Cortex of kidney (tissue), 1 donor: ENCODE measurements at places on chromosomes 4 and X.

DNA sequence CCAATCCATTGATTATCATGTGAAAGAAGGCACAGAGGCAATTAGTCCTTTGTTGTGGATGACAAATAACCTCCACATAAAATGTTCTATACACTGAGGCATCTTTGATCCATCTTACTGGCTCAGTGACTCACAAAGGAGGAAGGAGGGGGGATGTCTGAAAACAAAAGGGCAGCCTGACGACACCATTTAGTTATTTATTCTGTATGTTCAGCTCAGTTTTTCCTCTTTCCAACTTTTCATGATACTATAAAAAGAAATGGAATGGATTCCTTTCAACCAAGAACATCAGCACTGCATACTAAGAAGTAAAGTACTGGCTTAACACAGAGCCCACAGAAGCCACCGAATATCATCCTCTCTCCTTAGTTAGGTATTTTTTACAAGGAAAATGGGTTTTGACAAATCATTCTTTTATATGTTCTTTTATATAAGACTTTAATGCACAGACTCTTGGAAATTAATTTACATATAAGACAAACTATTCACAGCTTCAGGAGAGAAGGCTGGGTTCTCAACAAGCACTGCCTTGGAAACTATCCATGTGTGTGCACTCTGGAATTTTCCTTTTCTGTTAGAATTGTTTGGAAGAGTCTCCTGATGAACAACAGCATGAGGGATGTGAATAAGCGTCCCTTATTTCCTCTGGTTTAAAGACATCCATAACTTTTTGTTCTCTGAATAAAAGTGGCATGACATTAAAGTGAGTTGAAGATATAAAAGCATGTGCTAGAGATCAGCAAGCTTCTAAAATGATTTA is 135.6 kb downstream of the TSPAN5 start:
- DNase-seq = no peak

DNA sequence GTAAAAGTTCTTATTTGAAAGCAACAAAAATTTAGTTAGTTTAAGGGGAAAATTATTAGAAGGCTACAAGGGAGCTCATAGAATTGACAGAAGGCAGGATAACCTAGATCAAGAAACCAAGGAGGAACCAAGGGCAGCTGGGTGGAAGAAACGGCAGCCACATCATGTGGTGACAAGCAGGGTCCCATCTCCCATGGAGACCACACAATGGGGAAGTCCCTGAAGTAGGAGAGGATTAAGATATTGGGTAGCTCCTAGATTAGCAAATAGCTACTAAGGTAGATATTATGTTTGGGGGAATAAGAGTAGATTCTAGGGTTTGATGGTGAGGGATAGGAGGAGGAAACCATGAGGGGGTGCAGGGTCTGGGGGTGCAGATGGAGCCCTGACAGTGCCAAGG is 48.0 kb upstream of the TMEM154 start:
- DNase-seq = no peak

- no peak for DNase-seq
Measured at GRCh38 chrX:46279214-46279924, 265.9 kb downstream of the ZNF674 start.

GRCh38 chr4:172124656-172125308 is 311.6 kb downstream of the GALNTL6 start:
- no peak for DNase-seq

DNA sequence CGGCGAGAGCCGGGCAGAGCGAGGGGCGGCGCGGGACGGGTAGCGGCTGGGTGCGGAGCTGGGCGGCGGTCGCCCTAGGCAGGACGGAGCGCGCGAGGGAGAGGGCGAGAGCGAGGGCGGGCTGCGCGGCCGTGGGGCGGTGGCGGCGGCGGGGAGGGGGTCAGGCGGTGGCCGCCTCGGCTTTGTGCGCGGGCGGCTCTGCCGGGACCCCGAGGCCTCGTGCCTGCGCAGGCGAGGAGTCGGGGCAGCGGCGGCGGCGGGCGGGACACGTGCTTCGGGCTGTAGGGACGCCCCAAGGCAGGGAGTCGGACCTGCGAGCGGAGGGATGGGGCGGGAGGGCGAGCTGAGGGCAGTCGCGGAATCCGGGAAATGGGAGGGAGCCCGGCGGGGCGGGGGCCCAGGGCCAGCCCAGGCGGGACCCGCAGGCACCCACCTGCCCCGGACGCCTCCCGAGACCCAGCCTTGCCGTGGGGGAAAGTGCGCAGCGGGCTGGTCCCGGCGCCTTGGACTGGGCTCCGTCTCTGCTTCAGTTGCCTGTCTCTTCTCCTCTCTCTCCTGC is 465 bp downstream of the BMPR1B start:
- no peak for DNase-seq

DNA sequence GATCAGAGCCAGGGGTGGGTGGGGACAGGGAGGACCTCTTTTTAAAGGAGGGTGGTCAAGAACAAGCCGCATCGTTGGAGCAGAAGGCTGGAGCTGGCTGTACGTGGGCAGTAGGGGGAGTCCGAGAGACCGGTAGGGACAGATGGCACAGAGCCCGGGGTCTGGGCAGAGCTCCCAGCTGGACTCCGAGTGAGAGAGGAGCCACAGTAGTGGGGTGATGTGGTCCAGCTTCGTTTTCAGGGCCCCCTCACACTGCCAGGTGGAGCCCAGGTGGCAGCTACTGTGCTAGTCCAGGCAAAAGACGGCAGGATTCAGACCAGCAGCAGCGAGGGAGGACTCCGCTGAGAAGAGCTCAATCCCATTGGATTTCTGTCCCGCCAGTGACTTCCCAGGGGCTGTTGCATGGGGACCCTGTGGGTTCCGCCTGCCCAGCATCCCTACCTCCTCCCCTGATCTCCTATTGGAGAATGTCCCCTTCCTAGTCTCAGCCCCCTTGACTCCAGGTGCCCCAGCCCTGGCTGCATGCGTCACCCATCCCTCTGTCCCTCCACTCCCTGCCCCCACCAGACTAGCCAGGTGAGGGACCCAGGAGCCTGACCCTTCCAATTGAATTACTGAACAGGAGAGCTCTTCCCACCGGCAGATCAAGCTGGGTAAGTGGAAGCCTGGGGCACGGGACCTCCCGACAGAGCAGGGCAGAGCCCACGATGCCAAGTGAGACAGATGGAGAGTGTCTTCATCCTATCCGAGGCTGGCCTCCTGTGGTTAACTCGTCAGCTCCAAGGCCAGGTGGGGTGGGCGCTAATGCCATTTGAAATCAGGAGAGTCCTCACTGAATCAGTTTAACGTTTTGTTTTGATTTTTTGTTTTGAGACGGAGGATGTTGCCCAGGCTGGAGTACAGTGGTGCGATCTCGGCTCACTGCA is 2.9 kb downstream of the ARHGAP4 start:
- DNase-seq = no peak

- DNase-seq = no peak
Measured at GRCh38 chr4:177464026-177464425, 21.8 kb upstream of the AGA start.

DNA sequence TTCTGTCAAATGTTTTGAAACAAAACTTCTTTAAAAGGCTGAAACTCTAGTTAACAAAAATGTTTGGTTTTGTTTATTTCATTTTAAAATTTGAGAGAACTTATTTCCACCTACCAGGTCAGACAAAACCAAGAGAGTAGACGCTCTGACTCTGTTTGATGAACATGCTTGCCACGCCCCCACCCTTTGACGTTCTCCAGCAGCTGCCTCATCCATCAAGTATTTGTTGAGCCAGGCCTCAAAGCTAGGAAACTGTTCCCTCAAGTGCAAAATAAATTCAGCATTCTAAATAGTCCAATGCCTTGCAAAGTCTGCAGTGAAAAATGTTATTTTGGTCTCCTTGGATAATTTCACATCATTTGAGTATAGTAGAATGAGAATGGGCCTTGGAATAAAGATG is 121.6 kb downstream of the GUCY2F start:
- no peak for DNase-seq

- DNase-seq = no peak
Measured at GRCh38 chr4:1715002-1715758, 3.1 kb upstream of the SLBP start.

DNA sequence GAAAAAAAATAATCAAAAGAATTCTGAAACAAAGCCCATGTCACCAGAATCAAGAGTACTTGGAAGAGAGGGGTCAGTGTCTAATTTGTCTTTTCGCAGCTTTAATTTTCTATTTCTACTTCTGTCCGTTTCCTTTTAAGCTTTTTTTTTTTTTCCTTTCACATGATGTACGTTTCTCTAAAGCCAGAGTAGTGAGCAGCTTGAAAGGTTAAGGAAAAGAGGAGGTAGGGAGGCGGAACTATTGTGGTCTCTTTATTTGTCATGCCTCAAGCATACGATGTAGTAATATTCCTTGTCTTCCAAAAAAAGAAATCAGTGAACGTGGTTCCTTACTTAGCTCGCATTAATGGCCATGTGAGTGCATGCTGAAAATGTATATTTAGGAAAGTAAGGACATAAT is 311.5 kb downstream of the TENM3 start:
- no peak for DNase-seq

GRCh38 chr4:168993714-168994510 is 16.1 kb downstream of the CBR4 start:
- no peak for DNase-seq

DNA sequence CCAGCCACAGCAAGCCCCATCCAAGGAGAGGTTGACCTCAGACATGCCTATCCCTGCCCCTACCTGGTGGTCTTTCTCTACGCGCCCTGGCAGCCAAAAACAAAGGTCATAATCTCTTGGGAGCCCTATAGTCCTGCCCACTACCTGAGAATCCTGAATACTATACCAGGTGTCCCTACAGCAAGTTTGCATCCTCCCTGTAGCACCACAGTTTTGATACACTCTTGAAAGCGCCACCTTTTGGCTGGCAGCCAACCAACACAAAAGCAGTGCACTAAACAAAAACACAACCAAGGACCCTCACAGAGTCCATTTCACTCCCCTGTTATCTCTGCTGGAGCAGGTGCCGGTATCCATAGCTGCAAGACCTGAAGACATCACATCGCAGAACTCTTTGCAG is 523.8 kb upstream of the CPEB2 start:
- DNase-seq = no peak

- DNase-seq = no peak
Measured at GRCh38 chr4:66606908-66607307, 936.6 kb upstream of the EPHA5 start.

DNA sequence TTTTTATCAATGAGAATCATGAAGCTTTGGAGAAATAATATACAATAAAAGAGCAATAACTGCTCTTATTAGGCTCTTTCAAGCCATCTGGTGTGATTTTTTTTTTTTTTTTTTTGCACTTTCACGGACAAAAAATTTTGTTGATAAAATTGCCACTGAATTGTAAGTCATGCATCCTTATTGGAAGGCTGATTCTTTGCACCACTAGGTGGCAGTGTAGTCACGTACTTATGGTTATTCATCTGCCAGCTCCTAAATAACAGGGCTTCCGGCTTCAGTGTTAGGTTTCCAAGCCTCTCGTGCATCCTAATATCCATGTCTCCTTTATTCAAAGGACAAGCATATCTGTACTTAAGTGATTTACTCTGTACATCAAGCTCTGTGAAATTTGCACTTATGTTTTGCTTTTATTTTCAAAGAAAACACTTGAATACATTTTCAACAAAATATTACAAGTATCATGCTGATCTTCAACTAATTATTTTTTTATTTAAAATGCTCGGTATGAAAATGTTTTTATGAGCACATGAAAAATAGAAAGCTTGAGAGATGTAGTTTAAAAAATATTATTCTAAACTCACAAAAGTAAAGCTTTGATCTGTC is 1578.3 kb upstream of the TENM3 start:
- DNase-seq = no peak

DNA sequence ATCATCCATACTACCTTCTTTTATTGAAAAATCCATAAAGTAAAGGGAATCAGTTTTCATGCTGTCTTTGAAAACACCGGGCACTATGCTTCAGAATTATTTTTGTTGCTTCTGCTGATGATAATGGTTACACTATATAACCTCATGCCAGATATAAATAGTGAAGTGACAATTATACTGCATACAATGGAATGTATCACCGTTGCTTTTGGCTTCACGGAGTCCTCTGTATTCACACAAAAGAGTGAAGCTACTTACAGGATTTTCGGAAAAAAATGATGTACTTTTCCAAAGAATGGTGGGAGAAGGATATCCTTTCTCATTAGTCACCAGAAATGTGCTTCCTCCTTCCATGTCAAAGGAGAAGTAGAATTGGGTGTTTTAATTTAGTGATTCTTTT is 159.1 kb upstream of the PITX2 start:
- no peak for DNase-seq

DNA sequence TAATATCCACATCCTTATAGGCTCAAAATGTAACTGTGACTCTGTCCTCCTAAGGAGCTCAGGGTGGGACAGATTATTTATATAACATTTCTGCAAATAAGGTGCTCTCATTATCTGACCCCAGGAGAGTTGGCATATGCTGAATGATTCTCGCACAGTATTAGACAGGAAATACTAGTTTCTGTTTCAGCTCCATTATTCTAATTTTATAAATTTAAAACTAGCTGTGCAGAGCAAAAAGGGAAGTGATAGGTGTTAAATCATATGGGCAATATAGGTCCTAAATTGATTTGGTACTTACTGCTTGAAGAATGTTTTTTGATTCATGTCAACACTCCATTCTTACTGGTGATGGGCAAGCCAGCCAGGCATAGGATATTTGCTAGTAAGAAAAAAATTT is 141.5 kb downstream of the GLRA2 start:
- no peak for DNase-seq

DNA sequence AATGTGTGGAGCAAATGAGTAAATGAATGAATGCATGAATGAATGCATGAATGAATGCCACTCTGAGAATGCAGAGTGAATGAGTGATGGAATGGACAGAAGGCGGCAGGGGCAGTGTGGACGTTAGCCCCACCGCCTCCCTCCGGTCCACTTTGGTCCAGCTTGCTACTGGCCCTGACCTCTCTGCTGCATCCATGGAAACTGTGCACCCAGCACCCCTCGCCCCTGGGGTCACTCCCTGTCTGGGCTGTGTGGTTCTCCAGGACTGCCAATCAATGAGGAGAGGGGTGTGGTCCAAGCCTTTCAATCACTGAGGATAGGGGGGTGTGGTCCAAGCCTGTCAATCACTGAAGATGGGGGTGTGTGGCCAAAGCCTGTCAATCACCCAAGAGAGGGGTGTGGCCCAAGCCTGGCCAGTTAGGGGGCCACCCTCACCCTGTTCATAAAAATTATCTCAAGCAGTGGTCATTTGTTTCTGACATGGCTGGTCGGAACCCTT is 39.2 kb upstream of the ASMTL start:
- DNase-seq = no peak

- DNase-seq = no peak
Measured at GRCh38 chr4:8762356-8762755, 109.3 kb downstream of the HMX1 start.

GRCh38 chr4:172050911-172051310 is 237.7 kb downstream of the GALNTL6 start:
- no peak for DNase-seq

DNA sequence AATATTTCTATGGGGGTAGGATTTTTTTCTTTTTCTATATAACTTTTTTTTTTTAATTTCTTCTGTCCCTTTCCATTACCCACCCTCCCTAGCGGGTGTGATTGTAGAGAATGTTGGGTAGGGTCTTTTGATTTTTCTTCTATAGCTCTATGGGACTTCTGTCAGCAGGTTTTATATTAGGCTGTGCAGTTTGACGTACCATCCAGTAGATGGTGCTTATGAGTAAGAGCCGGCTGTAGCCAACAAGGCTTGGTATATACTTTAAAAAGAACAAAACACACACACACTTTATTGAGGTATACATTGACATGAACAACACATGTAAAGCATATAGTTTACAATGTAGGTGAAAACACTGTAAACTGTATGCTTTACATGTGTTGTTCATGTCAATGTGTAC is 247.9 kb upstream of the POF1B start:
- DNase-seq = no peak
